ENCODE measurements at places on chromosomes 16 and 17. TPM values are rescaled to one million over a fixed set of nuclear protein-coding genes. Genes with fewer than 3 reads are reported as not detected.

CCDC47 gene
- 110 TPM for total RNA-seq

CD300H gene
- total RNA-seq: not detected

KIAA0513 gene
- total RNA-seq: 12.7 TPM

KRT28 gene
- not detected for total RNA-seq

CCL2 gene
- total RNA-seq: 276 TPM

TBC1D3 gene
- not detected for total RNA-seq

All from mesenteric fat pad (tissue), 1 donor.